AG04449 (cell line): ENCODE measurements at places on chromosomes 7 and 10.
A peak's percentile ranks its signal among the peaks of the same experiment; 100 is the strongest.

DNA sequence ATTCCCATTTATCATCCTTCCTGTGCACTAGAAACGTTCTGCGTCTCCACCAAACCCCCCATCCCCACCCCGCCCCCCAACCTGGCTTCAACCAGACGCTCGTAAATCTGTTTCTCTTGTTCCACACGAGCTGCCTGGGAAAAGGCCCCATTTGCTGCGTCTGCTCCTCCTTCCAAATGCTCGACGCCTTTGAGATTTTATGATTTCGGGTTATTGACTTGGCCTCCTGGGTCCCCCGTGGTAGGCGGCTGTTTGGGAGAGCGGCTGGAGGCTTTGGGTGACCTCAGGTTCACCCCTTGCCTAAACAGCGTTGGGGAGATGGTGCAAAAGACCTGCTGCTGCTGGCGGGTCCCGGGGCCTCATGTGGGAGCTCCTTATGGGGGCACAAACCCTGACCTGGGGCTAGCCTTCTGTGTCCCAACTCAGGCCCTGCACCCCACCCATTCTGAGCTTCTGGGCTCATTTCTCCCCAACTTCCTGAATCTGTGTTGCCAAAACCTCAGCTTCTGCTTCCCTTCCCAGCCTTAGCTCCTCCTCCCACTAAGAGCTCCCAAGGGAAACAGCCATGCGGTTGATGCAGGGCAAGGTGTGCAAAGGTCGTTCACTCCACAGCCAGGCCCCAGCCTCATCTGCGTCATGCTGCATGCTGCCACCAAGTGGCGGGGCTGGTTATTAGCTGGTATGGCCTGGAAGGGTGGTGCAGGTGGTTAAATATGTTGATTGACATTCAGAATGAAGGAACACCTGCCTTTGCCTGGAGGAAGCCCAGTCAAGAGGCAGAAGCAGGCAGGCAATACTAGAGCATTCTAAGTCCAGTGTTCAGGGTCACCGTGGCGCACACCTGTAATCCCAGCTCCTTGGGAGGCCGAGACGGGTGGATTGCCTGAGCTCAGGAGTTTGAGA is 49.1 kb upstream of the ELN start:
- no peak for DNase-seq

GRCh38 chr7:114695182-114695581 is 226.7 kb upstream of the MDFIC start:
- DNase-seq: no peak

GRCh38 chr10:93193906-93194305 is 120.2 kb downstream of the CYP26A1 start:
- no peak for DNase-seq

GRCh38 chr10:29055101-29055500 is 233.8 kb upstream of the LYZL1 start:
- no peak for DNase-seq

- DNase-seq: no peak
Observed at GRCh38 chr10:114932945-114933344, 5.0 kb upstream of the TRUB1 start.

GRCh38 chr10:4427532-4427931 is 398.5 kb upstream of the AKR1E2 start:
- no peak for DNase-seq

DNA sequence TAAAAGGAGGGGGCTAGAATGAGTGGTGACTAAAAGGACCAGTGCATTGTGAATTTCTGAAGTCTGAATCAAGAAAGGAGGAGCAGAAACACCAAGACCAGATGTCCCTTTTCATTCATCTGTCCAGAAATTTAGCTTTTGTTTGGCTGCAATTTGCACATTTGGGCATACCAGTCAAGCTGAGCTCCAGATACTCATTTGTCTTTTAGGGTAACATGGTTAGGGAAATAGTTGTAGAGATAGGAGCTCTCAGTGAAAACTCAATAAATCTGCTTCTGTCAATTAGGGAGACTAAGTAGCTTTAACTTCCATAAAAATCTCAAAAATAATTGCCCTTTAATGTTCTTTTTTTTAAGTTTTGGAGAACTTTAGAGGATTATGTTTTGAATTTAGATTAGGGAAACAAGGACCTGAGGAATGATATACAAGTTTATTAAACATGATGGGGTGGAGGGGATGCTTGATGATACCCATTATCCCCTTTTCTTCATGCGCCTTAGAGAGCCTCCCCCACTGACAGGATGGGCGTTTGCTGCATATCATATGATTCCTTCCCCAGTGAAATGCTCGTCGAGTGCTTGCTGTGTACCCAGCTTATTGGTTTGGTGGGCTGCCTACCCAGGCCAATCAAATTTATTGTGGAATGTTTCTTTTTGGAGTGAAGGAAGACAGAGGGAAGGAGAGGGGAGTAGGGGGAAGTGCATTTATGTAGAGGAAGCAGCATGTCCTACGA is 50.7 kb upstream of the RPA3 start:
- DNase-seq: no peak

GRCh38 chr10:11713186-11713743 is 28.9 kb upstream of the ECHDC3 start:
- DNase-seq: no peak

GRCh38 chr7:75033064-75033463 is 40.5 kb downstream of the RCC1L start:
- DNase-seq: no peak

- DNase-seq: no peak
Observed at GRCh38 chr10:43863270-43863669, 214.6 kb upstream of the ZNF32 start.

DNA sequence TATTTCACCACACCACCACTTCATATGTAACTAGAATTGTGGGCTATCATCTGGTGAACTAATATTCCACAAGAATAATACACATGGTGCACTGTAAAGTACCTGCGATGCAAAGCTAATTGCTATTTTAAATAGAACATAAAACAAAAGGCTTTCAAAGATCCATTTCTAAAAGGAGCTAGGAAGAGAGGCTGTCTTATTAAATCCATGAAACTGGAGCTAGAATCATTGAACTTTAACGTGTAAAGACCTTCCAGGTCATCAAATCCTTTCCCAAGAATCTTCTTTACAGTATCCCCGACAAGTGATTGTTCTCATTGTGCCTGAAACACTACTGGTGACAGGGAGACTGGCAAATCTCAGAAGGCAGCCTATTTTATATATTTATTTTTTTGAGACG is 224.9 kb downstream of the CHCHD3 start:
- DNase-seq: no peak

- DNase-seq: no peak
Observed at GRCh38 chr7:18659746-18660145, 164.2 kb downstream of the HDAC9 start.

GRCh38 chr10:73940634-73941221 is 29.8 kb downstream of the PLAU start:
- DNase-seq: no peak

- no peak for DNase-seq
Observed at GRCh38 chr7:36217961-36218284, 64.9 kb downstream of the EEPD1 start.

- no peak for DNase-seq
Observed at GRCh38 chr7:26451997-26452396, 160.3 kb downstream of the SNX10 start.

DNA sequence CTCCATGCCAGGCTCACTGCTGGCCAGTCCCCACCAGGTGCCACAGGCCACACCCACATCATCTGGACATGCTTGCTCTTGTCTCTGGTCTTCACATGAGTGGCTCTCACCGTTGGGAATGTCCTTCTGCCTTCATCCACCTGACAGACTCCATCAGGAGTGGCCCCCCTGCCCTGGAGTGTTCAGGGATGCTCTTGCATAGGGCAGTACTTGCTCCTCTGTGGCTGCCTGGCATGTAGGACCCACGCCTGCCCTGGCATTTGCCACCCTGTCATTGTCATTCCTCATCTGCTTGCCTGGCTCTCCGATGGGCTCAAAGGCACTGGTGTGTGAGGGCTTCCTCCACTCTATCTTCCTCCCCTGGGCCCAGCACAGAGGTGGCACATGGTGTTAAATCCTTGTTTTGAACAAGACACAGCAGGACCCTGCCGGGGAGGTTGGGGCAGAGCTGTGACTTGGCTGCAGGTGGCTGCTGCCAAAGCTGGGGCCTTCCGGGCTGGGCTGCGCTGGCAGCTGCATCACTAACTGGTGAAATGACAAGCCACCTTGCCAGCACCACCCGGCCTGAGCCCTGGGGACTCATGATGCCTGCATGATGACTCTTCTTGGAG is 1.8 kb downstream of the SH2D4B start:
- no peak for DNase-seq

- DNase-seq: no peak
Observed at GRCh38 chr10:101559596-101560297, 28.3 kb downstream of the POLL start.

DNA sequence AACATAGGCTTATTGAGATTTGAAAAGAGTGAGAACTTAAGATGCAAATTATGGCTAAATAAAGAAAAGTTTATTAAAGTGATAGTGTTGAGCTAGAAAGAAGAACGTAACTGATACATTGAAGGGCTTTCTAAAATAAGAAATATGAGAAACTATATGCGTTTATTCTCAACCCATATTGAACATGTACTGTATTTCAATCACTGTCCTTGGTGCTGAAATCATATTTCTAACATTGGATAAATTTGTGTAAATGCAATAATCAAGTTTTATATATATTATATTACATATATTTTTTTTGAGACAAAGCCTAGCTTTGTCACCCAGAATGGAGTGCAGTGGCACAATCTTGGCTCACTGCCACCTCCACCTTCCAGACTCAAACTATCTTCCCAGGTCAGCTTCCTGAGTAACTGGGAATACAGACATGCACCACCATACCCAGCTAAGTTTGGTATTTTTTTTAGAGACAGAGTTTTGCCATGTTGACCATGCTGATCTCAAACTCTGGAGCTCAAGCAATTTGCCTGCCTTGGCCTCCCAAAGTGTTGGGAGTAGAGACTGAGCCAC is 1065.8 kb downstream of the REEP3 start:
- DNase-seq: no peak

DNA sequence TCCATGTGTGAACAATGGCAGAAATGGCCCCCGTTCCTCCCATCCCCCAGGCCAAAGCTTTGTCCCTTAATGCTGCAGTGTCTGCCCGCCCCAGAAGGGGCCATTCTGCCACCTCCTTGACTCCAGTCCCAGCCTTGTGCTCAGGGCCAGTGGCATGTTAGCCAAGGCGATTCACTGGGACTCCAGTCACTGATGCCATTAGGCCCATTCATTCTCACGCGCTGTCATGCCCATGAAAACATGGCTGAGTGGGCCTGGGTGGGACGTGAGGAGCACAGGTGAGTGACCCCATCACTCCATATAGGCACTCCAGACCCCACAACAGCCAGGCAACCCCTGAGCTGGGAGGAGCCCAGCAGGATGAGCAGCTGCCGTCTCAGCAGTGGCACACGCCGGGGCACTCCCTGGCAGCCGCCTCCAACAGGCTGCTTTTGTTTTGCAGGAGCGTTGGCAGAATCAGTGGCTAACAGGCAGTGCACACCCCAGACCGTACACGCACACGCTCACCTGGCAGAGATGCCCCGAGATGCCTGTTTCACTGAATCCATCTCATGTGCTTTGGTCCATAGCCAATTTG is 79.5 kb downstream of the TCERG1L start:
- DNase-seq: no peak

DNA sequence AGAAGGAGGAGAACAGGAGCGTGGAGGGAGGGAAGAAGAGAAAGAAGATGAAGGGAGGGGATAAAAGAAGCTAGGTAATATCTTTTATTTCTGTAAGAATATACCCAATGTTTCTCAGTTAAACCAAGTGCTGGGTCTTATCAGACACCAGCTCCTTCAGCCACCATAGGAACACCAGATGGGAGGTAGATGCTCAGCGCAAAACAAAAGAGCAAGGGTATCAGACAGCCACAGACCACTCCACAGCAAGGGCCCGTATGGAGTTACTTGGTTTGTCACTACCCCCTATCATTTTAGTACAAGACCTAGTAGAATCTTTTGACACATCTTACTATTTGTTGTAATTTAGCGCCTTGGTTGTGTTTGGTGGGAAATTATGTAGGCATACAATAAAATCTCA is 65.9 kb upstream of the FAM133B start:
- DNase-seq: no peak

DNA sequence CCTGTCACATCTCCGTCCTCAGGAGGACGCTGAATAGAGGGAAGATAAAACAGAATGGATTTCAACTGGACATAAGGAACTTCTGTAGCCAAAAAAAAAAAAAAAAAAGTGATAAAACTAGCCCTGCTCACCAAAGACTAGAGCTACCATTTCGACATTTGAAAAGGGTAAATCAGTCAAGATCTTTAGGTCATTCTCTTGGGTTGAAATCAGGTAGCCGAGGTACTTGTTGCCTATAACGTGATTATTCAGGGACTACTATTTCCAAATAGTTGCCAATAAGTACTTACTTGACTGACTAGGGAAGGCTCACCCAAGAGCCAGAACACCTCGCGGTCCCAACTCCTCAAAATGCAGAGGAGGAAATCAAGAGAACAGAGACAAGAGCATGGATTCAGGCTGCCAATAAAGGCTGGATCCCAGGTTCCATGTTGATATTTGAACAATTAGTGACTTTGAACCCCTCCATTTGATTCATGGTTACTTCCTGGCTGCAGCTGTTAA is 2.0 kb downstream of the RHEB start:
- no peak for DNase-seq

GRCh38 chr7:26858241-26858715 is 6.1 kb downstream of the SKAP2 start:
- DNase-seq: no peak

DNA sequence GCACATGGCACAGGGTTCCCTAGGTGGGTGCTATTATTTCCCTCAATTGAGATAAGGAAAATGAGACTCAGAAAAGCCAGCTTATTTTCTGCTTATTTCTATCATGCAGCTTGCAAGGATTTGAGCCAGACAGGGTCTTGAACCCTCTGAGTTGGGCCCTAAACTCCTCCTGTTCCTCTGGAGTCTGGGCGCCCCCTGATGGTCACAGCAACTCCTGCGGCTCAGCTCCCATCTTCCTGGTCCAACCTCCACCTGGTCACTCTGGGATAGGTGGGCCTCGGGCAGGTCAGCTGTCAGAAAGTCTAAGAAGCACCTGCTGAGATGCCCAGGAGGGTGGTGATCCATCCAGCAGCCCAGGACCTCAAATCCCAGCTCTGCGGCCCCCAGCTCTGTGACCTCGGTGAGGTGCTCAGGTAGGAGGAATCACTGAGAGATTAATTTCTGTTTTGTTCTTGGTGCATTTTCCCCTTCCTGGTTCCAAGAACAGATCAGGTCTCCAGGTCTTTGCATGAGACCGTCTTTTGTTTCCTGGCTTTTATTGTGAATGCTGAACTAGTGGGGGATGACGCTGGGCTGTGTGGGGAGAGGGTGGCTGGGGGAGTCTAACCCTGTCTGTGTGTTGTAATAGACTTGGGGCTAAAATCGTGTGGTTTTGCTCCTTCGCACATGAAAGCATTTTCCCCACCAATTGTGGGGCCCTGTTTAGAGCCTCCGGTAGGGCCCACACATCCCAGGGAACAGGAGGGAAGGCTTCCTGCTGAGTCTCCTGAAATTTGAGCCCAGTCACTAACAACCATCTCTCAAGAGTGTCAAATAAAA is 32.8 kb downstream of the TMEM130 start:
- DNase-seq: no peak

DNA sequence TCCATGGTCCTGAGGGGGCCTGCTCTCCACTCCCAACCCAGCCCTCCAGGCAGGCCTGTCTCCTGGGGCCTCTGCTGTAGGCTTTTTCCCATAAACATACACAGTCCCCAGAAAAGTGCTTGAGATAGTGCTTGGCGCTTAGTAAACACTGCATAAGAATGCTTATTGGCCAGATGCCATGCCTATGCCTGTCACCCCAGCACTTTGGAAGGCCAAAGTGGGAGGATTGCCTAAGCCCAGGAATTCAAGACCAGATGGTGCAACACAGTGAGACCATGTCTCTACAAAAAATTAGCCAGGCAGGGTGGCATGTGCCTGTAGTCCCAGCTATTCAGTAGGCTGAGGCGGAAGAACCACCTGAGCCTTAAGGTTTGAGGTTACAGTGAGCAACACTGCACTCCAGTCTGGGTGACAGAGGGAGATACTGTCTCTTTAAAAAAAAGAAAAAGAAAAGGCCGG is 24.6 kb upstream of the ASL start:
- DNase-seq: peak; percentile 95
